ENCODE measurements at places on chromosomes 16 and 17.

DNA sequence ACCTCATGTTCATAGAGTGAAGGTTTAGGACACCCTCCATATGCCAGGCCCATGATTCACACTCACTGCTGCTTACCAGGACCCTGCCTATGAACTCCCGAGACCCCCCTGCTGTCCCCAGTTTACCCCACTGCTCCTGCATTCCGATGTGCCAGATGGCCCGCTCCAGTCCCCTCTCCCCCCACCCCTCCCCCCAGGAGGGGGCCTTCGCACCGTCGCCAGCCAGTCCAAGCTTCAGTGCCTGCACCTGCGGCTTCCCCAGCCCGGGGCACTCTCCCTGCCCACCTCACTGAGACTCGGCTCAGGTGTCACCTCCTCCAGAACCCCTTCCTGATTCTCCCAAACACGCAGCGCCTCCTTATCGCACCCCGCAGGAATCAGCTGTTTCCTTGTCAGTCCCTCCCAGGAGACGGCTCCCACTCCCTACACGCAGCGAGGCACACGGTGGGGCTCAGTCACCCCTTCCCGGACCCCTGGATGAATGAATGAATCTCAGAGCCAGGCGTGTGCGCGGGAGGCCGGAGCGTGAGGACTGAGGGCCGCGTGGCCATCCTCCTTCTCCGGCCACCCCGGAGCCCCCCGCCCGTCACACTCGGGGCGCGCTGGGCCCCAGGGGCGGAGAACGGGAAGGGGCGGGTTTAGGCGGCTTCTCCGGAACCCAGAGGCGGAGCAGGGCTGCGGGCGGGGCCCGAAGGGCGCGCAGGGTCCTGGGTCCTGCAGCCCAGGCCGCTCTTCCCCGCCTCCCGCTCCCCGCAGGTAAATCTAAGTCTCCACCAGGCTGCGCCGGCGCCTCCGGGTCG, 1.6 kb downstream of the MYO1C start:
- DNase-seq = peak; percentile 92
- peak overlapping the region; percentile 42 for H3K4me3 ChIP-seq
- peaks cover 10% of the 10 kb centered on the region for H3K36me3 ChIP-seq
- H3K4me1 ChIP-seq = peaks cover 36% of the 10 kb centered on the region
- peak overlapping the region; percentile 62 for H3K27ac ChIP-seq

DNA sequence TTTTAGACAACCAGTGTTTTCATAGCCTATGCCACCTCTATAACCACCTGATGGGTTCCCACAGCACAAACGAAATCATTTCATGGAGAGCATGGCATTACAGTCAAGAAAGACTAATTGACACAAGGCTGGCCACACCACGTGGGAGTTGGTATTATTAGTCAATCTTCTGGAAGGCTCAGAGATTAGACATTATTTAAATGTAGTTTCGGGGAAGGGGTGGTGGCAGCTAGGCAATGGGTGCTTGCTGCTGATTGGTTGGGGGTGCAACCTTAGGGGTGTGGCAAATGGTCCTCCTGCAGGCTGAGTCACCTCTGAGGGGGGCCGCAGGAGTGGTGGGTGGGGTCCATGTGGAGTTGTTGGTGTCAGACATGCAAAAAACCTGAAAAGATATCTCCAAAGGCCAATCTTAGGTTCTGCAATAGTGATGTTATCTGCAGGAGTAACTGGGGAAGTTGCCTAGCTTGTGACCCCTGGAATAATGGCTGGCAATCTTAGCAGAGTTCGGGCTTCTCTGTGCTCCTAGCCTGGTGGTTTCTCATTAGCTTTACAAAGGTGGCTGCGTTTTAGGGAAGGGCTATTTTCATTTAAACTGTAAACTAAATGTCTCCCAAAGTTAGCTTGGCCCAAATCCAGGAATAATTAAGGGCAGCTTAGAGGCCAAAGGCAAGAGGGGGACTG, 4.6 kb downstream of the TEN1 start:
- DNase-seq = peak; percentile 79
- no peak overlapping the region for H3K4me3 ChIP-seq
- H3K4me1 ChIP-seq = peaks cover 8% of the 10 kb centered on the region
- peaks cover 5% of the 10 kb centered on the region for H3K36me3 ChIP-seq
- H3K27ac ChIP-seq = peak overlapping the region; percentile 32

GRCh38 chr17:77613218-77613617, 345.3 kb upstream of the TNRC6C start:
- H3K27me3 ChIP-seq = no peaks in the 10 kb centered on the region
- no peak overlapping the region for H3K4me3 ChIP-seq
- DNase-seq = no peak
- no peak overlapping the region for H3K27ac ChIP-seq
- no peaks in the 10 kb centered on the region for H3K4me1 ChIP-seq

DNA sequence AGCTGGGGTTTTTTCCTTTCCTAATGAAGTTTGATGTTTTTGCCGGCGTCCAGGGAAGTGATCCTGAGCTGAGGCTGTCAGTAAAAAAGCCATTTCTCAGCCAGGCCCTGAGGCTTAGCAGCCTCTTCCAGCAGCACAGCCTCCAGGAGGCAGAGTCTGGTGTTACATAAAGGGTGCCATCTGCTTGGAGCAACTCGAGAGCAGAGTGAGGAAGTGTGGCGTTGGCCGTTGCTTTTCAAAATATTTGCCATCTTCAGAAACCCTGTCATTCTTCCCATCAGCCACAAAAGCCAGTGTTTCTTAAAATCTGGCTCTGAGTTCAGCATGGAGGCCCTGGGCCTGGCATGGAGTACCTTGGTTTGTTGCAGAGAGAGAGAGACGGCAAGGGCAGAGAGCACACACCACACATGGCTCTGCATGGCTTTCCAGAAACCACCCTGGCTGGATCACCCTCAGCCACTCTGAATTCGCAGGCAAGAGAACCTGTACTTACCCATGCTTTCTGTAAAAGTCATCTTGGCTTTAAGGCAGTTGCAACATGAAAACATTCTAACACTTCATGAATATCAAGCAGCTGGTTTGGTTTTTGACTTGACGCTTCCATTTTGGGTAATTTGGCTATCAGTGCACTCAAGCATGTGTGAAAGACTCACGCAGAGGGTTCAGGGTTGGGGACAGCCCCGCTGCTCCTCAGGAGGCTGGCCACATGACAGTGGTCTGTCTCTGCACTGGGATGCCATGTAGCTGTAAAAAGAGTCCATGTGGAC, 21.0 kb downstream of the PMM2 start:
- H3K4me3 ChIP-seq = no peak overlapping the region
- H3K36me3 ChIP-seq = peaks cover 10% of the 10 kb centered on the region
- no peaks in the 10 kb centered on the region for H3K27me3 ChIP-seq
- no peak overlapping the region for H3K27ac ChIP-seq
- DNase-seq = no peak

DNA sequence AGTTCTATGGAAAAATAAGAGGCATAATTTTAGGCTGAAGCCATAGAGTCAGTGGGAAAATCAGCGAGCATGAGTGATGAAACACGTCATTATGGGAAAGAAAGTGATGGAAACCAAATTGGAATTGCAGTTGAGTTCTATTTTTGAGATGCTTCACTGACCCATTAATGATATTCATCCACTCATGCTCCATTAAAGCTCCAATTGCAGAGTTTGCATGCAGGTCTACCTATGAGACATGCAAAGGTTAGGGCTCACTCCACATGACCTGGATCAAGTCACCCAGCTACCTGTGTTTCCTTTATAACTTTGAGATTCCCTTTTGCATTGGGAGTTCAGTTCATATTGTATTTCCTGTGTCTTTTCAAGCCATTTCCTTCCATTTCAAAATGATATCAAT, 8.0 kb upstream of the KRTAP2-4 start:
- H3K4me3 ChIP-seq = no peak overlapping the region
- H3K27ac ChIP-seq = no peak overlapping the region
- H3K27me3 ChIP-seq = no peaks in the 10 kb centered on the region
- no peaks in the 10 kb centered on the region for H3K36me3 ChIP-seq

- no peak overlapping the region for H3K4me3 ChIP-seq
- H3K4me1 ChIP-seq = peaks cover 9% of the 10 kb centered on the region
- no peaks in the 10 kb centered on the region for H3K27me3 ChIP-seq
Observed at GRCh38 chr16:27465483-27465879, 63.5 kb downstream of the IL21R start.

- H3K27me3 ChIP-seq = no peaks in the 10 kb centered on the region
- no peak overlapping the region for H3K27ac ChIP-seq
- no peaks in the 10 kb centered on the region for H3K36me3 ChIP-seq
- peaks cover 6% of the 10 kb centered on the region for H3K4me1 ChIP-seq
- peak; percentile 81 for DNase-seq
Observed at GRCh38 chr17:50270435-50271362, 3.6 kb upstream of the TMEM92 start.

GRCh38 chr17:59753522-59754467, 46.3 kb downstream of the VMP1 start:
- no peaks in the 10 kb centered on the region for H3K36me3 ChIP-seq
- no peak overlapping the region for H3K27ac ChIP-seq
- H3K27me3 ChIP-seq = no peaks in the 10 kb centered on the region

DNA sequence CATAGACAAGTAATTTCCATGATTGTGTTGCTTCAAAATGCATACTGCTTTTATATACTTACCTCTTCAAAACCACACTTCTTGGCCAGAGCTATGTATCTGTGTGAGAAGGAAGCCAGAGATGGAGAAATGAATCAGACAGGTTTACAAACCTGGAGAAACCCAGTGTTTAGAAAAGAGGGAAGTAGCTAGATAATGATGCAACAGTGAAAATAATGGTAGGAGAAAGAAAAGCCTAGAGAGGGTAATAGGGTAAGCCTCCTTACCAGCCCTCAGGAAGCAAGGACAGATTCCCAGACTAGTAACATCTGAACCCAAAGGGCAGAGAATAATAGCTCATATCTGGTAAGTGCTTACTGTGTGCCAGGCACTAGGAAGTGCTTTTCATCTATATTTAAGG, 250.3 kb upstream of the CDH11 start:
- DNase-seq = no peak
- H3K36me3 ChIP-seq = no peaks in the 10 kb centered on the region
- no peak overlapping the region for H3K27ac ChIP-seq
- no peaks in the 10 kb centered on the region for H3K27me3 ChIP-seq
- H3K4me1 ChIP-seq = no peaks in the 10 kb centered on the region
- H3K4me3 ChIP-seq = no peak overlapping the region

GRCh38 chr17:54781389-54781788, 119.3 kb upstream of the TOM1L1 start:
- H3K27me3 ChIP-seq = no peaks in the 10 kb centered on the region
- no peak overlapping the region for H3K27ac ChIP-seq
- no peaks in the 10 kb centered on the region for H3K4me1 ChIP-seq
- no peak overlapping the region for H3K4me3 ChIP-seq
- no peaks in the 10 kb centered on the region for H3K36me3 ChIP-seq

GRCh38 chr16:22678311-22678710, 135.7 kb upstream of the HS3ST2 start:
- H3K4me1 ChIP-seq = no peaks in the 10 kb centered on the region
- H3K27ac ChIP-seq = no peak overlapping the region
- DNase-seq = no peak
- H3K36me3 ChIP-seq = no peaks in the 10 kb centered on the region
- H3K4me3 ChIP-seq = no peak overlapping the region

DNA sequence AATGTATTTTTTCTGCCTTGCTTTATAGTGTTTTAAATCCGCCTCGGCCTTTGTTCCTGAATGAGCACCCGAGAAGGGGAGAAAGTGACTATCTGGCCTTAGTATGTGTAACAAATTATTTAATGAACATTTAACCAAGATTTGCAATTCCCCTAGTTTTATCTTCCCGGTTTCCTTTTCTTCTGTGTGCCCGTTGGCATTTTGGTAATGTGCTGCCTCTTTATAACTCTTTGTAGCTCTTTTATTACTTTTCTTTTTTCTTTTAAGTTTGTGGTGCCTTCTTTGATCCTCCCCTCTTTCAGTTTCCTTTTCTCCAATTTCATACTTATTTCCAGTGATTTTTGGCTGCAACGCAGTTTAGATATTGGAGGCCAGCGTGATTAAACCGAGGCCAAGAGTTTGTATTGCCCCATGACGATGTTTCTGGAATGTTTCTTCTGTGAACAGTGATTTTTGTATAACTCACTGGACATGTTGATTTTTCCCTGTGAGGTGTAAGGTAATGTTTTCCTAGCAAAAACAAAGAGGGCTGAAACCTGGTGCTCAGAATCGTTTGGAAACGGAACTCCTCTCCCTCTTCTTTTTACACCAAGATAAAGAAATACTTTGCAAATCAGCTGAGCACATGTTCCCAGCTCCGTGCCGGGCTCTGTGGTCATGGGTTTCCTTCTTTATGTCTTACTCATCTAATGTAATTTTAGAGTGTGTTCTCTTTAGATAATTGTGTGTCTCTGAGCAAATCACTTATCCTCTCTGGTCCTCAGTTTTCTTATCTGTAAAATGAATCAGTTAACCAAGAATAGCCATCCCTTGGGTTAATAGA, 344.3 kb downstream of the WWOX start:
- H3K27me3 ChIP-seq = no peaks in the 10 kb centered on the region
- no peak for DNase-seq
- H3K36me3 ChIP-seq = no peaks in the 10 kb centered on the region
- H3K4me3 ChIP-seq = no peak overlapping the region

- H3K4me1 ChIP-seq = no peaks in the 10 kb centered on the region
- H3K36me3 ChIP-seq = no peaks in the 10 kb centered on the region
- H3K4me3 ChIP-seq = no peak overlapping the region
- no peak for DNase-seq
- H3K27ac ChIP-seq = no peak overlapping the region
Observed at GRCh38 chr16:57127037-57127763, 34.8 kb downstream of the CPNE2 start.

DNA sequence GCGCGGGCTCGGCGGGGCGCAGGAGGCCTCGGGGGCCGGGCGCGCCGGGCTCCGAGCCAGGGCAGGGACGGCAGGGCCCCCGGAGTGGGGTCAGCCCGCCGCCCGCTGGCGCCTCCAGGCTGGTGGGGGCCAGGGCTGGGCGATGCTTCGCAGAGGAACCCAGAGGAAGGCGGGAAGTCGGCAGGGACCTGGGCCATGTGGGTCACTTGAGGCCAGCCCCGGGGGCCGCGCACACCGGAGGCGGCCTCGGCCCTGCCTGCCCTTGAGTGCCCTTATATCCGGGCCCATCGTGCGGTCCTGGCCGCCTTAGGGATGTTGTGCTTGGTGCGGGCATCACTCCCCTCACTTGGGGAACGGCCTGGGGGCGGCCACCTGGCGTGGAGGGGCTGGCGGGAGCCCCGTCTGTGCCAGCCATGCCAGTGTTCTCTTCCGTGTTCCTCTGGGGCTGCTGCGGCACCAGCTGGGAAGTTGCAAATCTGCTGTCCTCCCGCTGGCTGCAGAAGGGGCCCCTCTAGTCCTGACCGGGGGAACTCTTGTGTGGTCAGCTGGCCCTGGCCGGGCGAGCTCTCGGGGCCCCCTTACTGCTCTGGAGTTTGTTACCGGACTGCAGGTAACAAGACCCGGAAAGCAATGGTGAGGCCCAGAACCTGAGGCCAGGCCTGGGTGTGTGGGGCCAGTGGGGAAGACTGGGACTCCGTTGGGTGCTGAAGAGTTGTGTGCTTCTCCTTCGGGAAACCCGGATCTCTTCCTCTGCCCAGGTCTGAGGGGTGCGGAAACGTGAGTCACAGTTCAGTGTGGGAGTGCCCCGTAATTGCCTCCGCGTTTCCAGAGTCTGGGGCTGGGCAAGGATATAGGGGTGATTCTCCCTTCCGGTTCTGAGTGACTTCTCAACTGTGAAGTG, 849 bp downstream of the CAPN15 start:
- H3K27me3 ChIP-seq = no peaks in the 10 kb centered on the region
- H3K4me3 ChIP-seq = peak overlapping the region; percentile 51
- H3K27ac ChIP-seq = peak overlapping the region; percentile 78
- H3K36me3 ChIP-seq = no peaks in the 10 kb centered on the region

- H3K27ac ChIP-seq = no peak overlapping the region
- H3K4me1 ChIP-seq = peaks cover 16% of the 10 kb centered on the region
- H3K4me3 ChIP-seq = no peak overlapping the region
- no peaks in the 10 kb centered on the region for H3K36me3 ChIP-seq
- no peaks in the 10 kb centered on the region for H3K27me3 ChIP-seq
Observed at GRCh38 chr16:72989579-72990551, 58.1 kb downstream of the ZFHX3 start.

GRCh38 chr16:183005-183404, 2.7 kb downstream of the HBQ1 start:
- peaks cover 9% of the 10 kb centered on the region for H3K27me3 ChIP-seq
- H3K27ac ChIP-seq = no peak overlapping the region
- no peaks in the 10 kb centered on the region for H3K36me3 ChIP-seq
- DNase-seq = no peak
- no peaks in the 10 kb centered on the region for H3K4me1 ChIP-seq
- no peak overlapping the region for H3K4me3 ChIP-seq
